ENCODE measurements at places on chromosomes 6 and 20. TPM values are rescaled to one million over a fixed set of nuclear protein-coding genes. Genes with fewer than 3 reads are reported as not detected.

EPPIN gene
- not detected for total RNA-seq

EGFL8 gene
- total RNA-seq: 4.7 TPM

HLA-DOB gene
- not detected for total RNA-seq

CST4 gene
- total RNA-seq: not detected

TMEM244 gene
- not detected for total RNA-seq

PPP1R14C gene
- 15.8 TPM for total RNA-seq

CDK5RAP1 gene
- 25.2 TPM for total RNA-seq

CALHM5 gene
- total RNA-seq: 0.67 TPM

SLC22A16 gene
- total RNA-seq: not detected

ZNF165 gene
- 0.55 TPM for total RNA-seq

BLOC1S5 gene
- 9.2 TPM for total RNA-seq

MUC22 gene
- total RNA-seq: 0.05 TPM

LY6G6F gene
- total RNA-seq: not detected

All from gastrocnemius medialis (tissue), 4 donors.